Calu3 (cell line): ENCODE measurements at places on chromosomes 16 and 17.

DNA sequence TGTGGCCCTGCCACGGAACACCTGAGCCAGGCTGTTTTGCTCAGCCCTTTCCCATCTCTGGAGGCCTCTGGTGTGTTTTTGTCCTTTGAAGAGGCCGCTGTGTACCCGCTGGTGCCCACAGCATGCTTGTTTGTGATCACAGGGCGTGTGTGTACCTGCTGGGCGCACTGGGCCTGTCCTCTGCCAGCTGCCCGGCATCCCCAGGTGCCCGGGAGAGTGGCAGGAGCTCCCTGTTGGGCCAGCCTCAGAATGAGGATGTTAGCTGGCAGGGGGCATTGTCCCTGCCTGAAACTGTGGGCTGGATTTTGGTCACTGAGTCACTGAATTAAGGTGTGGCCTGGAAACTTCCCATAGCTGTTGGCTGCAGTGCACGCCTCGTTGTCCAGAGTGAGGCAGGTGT is 31.1 kb downstream of the BAIAP2 start:
- DNase-seq = peak; percentile 62

DNA sequence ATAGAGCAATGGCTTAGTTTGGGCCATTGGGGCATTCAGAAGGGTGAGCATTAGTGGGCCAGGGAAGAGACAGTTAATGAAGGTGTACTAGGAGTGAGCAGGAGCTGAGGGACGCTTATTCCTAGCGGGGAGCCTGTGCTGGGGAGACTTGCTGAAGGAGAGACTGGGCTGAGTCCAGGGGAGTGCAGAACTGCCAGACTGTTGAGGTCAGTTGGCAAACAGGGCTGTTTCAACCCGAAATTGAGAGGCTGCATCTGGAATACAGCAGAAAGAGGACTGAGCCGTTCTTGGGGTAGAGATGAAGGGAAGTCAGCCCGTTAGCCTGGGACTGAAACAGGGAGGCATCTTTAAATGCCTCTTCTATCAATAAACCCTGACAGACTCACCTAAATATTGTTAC is 33.2 kb downstream of the MAP2K6 start:
- no peak for DNase-seq

- DNase-seq = no peak
These were observed 128.7 kb downstream of the XYLT1 start for GRCh38 chr16:17342031-17342430.

GRCh38 chr16:48201515-48202201 is 42.4 kb upstream of the LONP2 start:
- no peak for DNase-seq

GRCh38 chr17:48071654-48072053 is 23.5 kb downstream of the NFE2L1 start:
- no peak for DNase-seq

DNA sequence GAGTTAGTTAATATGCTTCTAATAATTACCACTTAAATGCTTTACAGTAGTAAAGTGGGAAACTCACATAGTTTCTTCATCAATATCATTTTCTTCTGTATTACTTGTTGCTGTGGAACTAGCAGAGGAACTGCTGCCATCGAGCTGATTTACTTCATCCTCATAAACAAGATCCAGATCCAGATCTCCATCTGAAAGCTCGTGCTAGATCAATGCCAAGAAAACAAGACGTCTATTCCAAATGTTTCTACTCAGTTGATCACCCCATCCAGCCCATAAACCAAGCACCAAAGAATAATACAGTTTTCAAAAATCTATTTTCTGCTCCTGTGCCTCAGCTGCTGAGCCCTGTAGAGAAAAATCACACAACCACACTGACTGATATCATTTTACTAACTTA is 59.1 kb downstream of the TRIM37 start:
- no peak for DNase-seq

GRCh38 chr16:9090101-9090959 is 1.1 kb upstream of the HAPSTR1 start:
- DNase-seq = peak; percentile 50

DNA sequence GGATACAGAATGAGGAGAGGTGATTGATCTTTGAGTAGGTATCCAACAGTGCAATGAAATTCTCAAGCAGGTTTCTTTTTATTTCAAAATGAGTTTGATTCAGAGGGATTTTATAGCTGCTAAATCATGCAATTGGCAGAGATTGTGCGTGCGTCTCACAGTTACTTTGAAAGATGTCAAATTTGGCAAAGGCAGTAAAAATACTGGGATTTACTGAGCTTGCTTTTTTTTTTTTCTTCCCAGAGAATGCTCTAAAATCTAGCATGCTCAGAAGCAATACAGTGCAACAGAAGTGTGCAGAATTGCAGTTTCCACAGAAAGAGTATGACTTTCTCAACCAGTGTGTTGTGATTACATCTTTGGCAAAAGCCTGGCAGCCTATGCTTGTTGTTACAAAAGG is 410.7 kb upstream of the GOT2 start:
- DNase-seq = no peak

DNA sequence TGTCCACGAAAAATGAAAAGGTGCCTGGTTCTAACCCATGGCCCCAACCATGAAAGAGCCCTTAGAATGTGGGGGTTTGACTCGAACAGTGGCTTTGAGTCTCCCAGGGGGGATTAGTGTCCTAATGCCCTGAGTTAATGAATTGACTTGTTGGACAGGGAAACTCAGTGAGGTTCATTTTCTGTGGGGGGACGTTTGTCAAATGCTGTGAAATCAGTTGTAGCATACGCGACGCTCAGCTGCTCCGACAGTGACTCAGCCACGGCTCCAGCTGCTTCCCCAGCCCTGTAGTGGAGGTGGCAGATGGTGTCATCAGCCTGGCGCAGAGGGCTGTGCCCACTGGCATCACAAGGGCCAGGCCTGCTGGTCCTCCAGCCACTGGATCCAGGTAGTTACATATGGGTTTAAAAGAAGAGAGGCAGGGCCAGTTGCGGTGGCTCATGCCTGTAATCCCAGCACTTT is 3.9 kb upstream of the TMEM235 start:
- DNase-seq = no peak

- DNase-seq = no peak
These were observed 21.5 kb downstream of the TNS4 start for GRCh38 chr17:40479754-40480480.

DNA sequence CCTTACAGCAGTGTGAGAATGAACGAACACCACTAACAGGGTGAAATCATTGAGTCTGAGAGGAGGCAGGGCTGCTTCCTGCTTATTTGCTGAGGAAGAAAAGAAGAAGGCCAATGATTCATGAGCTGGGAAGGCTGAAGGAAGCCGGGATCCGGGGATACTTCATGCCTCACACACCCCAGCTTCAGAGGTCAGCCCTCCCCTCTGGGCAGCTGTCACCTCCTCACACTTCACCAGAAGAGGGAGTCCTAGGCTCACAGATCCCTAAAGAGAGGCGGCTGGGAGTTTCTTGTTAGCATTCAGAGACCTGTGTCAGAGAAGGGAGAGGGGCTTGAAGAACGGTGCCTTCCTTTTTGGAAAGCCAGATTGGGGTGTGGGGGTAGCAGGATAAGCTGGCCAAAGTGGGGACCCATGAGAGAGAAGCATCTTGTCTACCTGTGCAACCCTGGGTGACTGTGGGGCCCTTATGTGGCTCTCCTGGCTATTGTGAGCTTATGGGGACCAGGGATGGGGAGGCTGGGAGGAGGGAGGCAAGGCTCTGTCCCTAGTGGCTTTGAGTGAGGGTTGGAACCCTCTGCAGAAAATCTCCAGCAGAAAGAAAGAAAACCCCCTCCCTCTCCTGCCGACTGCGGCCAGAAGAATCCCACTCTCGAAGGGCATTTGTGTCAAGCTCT is 94.6 kb downstream of the RGS9 start:
- peak; percentile 50 for DNase-seq

DNA sequence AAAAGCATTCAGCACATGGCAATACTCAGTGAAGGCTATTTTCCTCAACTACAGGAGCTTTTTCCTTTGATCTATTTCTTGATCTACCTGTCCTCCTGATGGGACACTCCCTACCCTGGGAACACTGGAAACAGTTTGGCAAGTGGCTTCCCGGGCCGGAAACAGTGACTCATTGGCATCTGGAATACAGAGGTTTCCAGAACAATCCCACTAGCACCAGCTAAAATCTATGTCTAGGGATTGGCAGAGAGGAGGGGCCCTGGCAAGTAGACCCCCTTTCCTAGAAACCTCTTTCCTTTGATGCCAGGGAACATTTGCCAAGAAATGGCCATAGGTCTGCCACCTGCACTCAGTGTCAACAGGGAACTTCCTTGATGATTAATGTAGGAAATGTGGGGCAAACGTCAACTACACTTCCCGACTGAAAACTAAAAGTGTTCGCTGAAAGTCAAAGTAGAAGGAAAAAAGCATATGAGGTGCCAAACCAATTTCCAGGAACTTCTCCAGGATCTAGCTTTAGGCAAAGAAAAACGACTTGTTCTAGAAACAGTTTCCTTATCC is 30.4 kb upstream of the FBXW10B start:
- peak; percentile 49 for DNase-seq

DNA sequence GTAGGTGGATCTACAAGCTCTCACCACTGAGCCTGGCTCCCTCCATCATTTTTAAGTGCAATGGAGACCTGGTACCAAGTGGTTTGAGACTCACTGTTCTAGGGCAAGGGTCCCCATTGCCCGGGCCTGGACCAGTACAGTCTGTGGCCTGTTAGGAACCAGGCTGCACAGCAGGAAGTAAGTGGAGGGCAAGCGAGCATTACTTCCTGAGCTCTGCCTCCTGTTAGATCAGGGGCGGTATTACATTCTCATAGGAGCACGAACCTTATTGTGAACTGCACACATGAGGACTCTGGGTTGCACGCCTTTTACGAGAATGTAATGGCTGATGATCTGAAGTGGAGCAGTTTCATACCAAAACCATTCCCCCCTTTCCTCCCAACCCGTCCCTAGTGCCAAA is 6.8 kb upstream of the ZNF594 start:
- no peak for DNase-seq

DNA sequence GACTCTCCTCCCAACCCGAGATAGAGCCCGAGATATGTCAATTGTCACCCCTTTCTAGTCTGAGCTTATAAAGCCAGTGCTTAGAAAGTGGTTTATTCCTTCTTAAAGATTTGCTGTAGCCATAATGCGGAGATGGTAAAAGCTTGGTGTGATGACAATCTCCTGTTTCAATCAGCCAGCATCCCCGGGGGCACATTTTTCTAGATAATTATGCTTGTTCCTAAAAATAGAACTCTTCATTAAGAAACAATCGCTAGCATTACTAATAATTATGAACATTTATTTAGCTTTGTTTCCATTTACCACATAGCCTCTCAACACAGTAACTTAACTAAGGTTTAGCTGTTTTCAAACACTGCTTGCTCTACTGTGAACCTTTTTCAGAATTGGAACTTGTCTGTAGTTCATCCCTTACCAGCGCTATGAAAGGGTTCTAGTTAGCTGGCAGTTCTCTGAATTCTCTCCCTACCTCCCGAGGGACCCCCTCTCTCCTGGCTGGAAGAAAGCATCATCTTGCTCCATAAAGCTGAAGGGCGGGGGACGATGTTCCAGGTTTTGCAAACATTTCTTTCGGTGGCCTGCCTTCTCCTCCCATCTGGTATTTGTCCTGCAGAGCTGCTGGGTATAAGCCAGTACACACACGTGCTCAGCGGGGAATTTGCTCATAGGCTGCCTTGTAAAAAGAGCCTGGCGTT is 922 bp upstream of the MRPL58 start:
- DNase-seq = peak; percentile 13

DNA sequence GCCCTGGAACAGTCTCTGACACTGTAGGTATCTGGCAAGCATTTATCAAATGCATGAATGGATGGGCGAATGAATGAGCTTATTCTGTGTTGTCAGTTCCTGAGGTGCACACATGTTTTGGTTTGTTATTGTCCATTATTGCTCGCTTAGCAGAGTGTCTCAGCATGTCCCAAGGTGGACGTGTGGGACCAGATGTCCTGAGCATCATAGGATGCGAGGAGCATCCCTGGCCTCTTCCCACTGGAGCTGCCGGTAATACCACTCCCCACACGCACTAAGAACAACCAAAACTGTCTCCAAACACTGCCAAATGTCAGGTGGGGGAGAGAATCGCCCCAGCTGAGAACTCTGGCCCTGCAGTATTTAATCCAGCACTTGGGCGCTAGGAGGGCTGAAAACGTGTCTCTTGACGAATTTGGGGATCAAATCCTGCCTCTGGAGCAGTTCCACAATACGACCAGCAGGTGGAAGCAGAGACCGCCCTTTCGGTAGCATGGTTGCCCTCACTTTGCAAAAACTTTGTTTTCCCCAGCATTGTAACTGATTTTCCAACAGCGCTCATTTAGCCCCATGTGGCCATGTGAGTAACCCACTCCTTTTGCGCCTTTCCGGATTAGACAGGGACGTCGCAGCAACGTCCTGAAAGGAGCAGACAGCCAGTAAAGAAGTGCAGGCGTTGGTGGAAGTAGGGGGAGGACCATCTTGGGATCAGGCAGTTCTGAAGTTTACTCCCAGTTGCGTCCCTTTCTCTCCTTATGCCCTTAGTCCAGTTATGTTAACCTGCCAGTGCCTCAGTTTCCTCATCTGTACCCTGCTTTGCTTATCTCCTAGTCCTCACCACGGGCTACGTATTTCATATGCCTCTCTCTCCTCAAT is 22.7 kb downstream of the TMEM114 start:
- peak; percentile 88 for DNase-seq

- no peak for DNase-seq
These were observed 20.6 kb upstream of the SLC35G3 start for GRCh38 chr17:35214631-35215273.

DNA sequence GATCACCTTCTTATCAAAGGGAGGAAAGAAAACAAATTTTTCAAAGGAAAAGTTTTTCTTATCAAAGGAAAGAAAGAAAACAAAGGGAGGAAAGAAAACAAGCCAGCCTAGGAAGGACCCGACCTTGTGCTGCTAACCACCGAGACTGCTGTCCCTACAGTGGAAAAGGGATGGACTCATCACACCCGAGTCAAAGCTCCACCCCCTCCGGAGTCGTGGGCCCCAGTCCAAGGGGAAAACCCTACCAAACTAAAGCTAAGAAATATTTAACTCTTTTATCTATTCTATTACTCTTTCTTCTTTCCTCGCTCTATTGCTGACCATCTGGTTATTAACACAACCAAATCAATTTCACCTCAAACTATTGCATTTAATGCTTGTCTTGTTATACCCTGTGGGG is 6.1 kb upstream of the ENDOV start:
- no peak for DNase-seq

DNA sequence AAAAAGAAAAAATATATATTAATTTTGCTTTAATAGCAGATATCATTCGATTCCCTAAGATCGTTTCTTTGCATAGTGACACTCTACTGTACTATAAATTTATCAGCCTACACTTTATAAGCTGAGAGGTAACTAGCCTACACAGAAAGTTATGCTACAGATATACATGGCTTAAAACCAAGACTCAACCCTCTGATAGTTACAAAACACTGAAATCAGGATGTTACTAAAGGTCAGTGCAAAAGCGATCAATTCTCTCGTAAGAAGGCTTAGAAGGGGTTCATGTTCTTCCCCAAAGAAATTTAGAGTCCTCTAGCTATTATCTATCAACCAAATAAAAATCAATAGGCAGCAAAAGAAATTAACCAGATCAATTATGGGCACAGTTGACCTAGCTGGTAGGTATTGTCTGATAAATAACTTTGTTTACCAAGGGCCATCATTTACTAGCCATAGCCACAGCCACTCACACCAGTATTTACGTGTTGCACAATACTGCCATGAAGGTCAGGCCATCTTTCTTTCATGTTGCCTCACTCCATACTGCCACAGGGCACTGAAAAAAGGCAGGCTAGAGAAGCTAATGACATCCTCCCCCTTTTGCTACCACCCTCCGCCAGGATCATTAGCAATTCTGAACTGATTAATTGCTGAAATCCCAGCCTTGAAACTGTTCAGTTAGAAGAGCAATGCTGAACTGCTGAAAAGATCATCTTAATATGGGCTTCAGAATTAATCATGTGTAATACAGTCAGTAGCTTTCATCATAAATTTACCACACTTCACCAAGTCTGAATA is 43.7 kb downstream of the RND2 start:
- DNase-seq = no peak
